ENCODE measurements at places on chromosomes 7 and 10.

- no peak for DNase-seq
These were observed 13.3 kb upstream of the CNNM1 start for GRCh38 chr10:99315853-99316252.

- DNase-seq = no peak
These were observed 189.3 kb downstream of the ELMO1 start for GRCh38 chr7:37259319-37259821.

GRCh38 chr10:30349967-30350735 lies 1.1 kb upstream of the MTPAP start:
- DNase-seq = no peak

GRCh38 chr7:390761-391410 lies 100.9 kb downstream of the FOXL3 start:
- no peak for DNase-seq

GRCh38 chr10:86671985-86672710 lies 3.8 kb downstream of the LDB3 start:
- no peak for DNase-seq

GRCh38 chr7:128425850-128426249 lies 16.1 kb upstream of the IMPDH1 start:
- peak; percentile 84 for DNase-seq

GRCh38 chr10:121282264-121282663 lies 316.0 kb downstream of the FGFR2 start:
- no peak for DNase-seq

GRCh38 chr10:32446536-32447406 lies 831 bp downstream of the CCDC7 start:
- DNase-seq = no peak

- DNase-seq = no peak
These were observed 161.0 kb upstream of the TRIM24 start for GRCh38 chr7:138299066-138299465.

GRCh38 chr7:110733221-110733620 lies 357.7 kb upstream of the LRRN3 start:
- no peak for DNase-seq

DNA sequence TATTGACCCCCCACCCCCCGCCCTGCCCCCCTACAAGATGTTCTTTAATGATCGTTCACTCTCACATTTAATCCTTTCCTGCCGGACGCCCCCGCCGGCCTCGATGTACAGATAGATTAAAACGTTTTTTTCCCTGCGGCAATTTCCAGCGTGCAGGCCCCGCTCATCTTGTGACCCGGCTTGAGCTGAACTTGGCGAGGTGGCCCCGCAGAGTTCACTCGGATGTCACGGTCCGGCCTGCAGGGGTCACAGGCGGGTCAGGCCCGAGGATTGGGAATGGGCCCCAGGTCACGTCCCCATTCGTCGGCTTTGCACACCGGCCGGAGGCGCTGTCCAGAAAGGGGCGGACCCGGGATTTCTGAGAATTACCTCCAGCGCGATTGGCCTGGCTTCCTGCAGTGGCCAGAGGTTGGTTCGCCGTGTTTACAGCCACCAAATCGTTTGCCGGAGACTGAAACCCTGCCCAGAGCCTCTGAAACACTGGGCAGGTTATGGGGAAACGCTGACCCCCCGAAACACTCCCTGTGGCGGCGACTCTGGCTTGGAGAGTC lies 1.9 kb upstream of the CYP26A1 start:
- peak; percentile 29 for DNase-seq

DNA sequence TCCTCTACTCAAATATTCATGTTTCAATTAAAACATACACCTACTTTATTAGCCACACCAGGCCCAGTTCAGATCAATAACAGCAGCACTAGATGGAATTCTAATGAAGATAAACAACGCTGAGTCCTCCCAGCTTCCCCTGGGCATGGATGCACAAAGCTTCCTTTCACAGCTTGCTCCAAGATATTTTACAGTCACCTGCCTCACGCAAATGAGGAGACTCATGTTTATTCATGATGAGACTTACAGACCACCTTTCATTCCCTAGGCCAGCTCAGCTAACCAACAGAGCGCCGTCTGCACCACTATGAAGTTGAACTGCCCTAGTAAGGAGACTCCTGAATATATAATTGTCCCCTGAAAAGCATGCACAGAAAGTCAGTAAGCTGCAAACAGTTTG lies 283.0 kb upstream of the AOAH start:
- DNase-seq = no peak

- DNase-seq = peak; percentile 28
These were observed 273.5 kb downstream of the FGFR2 start for GRCh38 chr10:121324678-121325213.
